Lower lobe of right lung (tissue), 2 donors: ENCODE measurements at places on chromosomes 3 and 15. TPM values are rescaled to one million over a fixed set of nuclear protein-coding genes. Genes with fewer than 3 reads are reported as not detected.

Gene ZKSCAN7
- 3.9 TPM for total RNA-seq

Gene CLDN16
- 0.74 TPM for total RNA-seq

Gene PLSCR5
- total RNA-seq: not detected

Gene AMT
- total RNA-seq: 8.4 TPM

Gene CLDND1
- 91.2 TPM for total RNA-seq

Gene TLR9
- total RNA-seq: 1.0 TPM

DNA sequence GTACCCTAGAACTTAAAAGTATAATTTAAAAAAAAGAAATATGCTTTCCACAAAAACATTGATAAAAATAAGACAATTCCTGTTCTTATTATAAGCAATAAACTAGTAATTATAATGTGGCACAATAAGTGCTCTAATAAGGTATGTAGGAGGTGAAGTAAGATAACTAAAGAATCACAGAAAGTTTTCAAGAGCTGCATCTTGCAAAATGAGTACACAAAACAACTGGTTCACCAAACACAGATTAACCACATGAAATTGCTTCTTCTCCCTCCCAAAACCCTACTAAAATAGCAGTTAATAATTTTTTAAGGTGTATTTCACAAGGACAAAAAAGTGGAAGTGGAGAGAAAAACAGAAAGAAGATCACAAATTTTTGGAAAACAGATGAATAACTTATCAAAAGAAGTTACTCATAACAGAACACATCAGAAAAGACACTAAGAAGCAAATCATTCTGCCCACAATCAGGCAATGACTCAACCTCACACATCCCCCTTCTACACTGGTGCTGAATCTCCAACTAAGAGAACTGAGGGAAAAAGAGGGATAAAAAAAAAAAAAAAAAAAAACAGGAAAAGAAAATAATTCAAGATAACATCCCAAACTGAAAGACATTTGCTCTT is 64.2 kb downstream of the TBC1D5 start:
- no peaks in the 10 kb centered on the region for H3K4me1 ChIP-seq
- no peak overlapping the region for H3K4me3 ChIP-seq

- no peaks in the 10 kb centered on the region for H3K4me1 ChIP-seq
- no peak overlapping the region for H3K4me3 ChIP-seq
- no peaks in the 10 kb centered on the region for H3K36me3 ChIP-seq
- no peaks in the 10 kb centered on the region for H3K27me3 ChIP-seq
Measured at GRCh38 chr3:148219999-148220398, 477.7 kb upstream of the AGTR1 start.

DNA sequence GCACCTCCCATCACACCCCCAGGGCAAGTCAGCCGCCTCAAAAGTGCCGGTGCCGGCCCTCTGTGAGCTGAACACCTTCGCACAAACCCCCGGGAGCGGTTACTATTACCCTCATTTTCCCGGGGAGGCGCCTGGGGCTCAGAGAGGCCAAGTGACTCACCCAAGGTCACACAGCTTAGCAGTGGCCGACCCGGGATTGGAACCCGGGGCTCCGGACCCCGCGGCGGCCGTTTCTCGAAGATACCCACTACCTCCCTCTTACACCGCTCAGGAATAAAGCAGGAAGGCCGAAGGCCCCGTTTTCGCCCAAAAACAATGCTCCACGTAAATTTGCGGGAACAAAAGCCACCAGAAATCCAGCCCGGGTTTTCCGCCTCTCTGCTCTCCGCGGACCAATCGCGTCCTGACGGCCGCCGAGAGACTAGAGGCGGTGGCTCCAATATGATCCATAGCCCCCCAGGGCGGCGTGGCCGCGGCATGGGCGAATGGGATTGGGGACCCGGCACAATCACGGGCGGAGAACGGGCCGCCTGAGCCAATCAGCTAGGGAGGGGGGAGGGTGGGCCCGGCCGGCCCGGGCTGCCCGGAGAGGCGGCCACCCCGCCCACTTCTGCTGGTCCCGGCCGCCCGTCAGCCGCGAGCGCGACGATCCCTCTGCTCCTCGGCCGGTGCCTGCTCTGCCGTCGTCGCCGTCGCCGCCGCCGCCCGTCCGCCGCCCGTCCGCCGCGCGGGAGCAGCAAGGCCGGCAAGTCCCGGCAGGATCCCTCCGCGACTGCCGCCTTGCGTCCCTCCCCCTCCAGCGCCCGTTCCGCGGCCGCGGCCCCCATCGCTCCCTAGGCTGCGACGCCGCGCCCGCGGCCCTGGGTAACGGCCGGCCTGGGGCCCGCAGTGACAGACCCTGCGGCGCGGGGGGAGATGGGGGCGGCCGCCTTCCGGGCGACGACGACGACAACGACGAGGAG is 177.0 kb downstream of the OR4M2 start:
- no peak for DNase-seq
- H3K4me1 ChIP-seq: no peaks in the 10 kb centered on the region
- no peak overlapping the region for H3K4me3 ChIP-seq
- no peaks in the 10 kb centered on the region for H3K36me3 ChIP-seq
- H3K27me3 ChIP-seq: no peaks in the 10 kb centered on the region
- no peak overlapping the region for H3K27ac ChIP-seq

GRCh38 chr3:105327662-105328337 is 38.9 kb upstream of the ALCAM start:
- H3K36me3 ChIP-seq: no peaks in the 10 kb centered on the region
- no peaks in the 10 kb centered on the region for H3K27me3 ChIP-seq
- H3K4me1 ChIP-seq: no peaks in the 10 kb centered on the region
- no peak overlapping the region for H3K4me3 ChIP-seq
- no peak for DNase-seq
- no peak overlapping the region for H3K27ac ChIP-seq

DNA sequence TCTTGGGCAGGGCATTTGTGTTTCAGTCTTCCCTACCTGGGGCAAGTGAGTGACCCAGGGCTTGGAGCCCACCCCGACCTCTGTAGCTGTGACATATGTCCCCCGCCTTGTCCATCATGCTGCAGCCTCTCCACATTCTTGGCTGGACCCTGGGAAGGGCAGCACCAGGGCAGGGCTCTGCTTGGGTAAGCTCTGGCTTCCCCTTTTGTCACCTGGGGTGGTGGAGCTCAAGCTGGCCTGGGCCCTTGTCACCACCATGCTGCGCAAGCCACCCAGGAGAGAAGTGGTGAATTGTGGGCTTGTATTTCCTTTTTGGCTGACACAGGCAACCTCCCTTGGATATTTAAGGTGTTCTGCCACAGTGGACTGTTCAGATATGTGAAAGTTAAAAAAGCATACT is 29.3 kb downstream of the SPSB4 start:
- H3K4me1 ChIP-seq: peaks cover 27% of the 10 kb centered on the region
- no peak overlapping the region for H3K27ac ChIP-seq
- no peaks in the 10 kb centered on the region for H3K27me3 ChIP-seq
- no peak for DNase-seq
- no peaks in the 10 kb centered on the region for H3K36me3 ChIP-seq

DNA sequence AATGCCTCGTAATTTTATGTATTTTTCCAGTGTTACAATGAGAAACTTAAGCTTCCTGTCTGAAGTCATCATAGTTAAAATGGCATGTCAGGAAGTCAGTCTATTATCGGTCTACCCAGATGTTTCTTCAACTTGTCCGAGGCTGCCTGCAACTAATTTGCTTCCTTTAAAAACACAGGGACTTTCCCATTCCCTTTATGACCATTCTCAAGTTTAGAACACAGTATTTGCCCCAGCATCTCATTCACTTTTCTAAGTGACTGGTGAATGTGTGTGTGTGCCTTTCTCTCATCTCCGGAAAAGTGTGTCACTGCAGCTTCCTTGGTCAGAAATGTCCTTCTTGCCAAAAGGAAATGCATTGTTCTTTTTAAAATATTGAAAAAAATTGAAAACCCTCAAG is 466.6 kb downstream of the RAP2B start:
- H3K4me3 ChIP-seq: no peak overlapping the region
- H3K27ac ChIP-seq: no peak overlapping the region
- no peaks in the 10 kb centered on the region for H3K36me3 ChIP-seq
- no peaks in the 10 kb centered on the region for H3K27me3 ChIP-seq
- H3K4me1 ChIP-seq: no peaks in the 10 kb centered on the region

DNA sequence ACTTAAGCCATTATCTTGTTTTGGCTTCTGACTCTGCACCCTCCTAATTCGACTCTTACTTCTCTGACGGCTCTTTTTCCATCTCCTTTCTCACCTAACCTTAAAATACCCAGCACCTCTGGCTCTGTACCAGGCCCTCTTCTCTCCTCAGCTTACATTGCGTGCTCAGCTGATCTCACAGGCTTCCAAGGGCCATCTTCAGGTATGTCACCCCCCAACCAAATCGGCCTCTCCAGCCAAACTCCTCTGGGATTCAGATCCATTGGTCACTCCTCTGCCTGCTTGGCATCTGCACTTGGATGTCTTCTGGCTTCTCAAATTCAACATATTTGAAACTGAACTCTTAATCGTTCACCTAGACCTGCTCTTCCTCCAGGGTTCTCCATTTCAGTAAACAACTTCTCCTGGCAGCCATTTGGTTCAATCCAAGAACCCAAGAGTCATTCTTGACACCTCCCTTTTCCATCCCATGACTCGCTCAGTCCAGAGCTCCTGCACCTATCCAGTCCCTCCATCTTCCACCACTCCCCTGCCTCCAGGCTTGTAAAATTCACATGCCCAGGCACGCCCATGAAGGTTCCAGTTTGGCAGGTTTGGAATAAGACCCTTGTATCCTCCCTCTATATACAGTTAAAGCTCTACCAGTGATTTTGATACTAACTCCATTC is 35.2 kb upstream of the SLC41A3 start:
- peaks cover 6% of the 10 kb centered on the region for H3K27me3 ChIP-seq
- no peak overlapping the region for H3K4me3 ChIP-seq
- no peaks in the 10 kb centered on the region for H3K36me3 ChIP-seq
- DNase-seq: no peak
- H3K27ac ChIP-seq: no peak overlapping the region

DNA sequence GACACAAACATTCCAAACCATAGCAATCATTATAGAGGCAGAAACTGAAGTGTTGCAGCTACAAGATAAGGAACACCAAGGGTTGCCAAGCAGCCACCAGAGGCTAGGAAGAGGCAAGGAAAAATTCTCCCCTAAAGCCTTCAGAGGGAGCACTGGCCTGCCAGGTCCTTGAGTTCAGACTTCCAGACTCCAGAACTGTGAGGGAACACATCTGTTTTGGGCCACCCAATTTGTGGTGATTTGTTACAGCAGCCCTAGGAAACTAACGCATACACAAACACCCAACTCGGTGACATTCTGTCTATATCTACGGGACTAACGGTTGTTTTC is 54.6 kb downstream of the MB21D2 start:
- H3K27ac ChIP-seq: no peak overlapping the region
- no peaks in the 10 kb centered on the region for H3K36me3 ChIP-seq
- H3K4me1 ChIP-seq: peaks cover 13% of the 10 kb centered on the region
- H3K27me3 ChIP-seq: no peaks in the 10 kb centered on the region
- no peak for DNase-seq
- no peak overlapping the region for H3K4me3 ChIP-seq

- peaks cover 60% of the 10 kb centered on the region for H3K36me3 ChIP-seq
- H3K4me1 ChIP-seq: no peaks in the 10 kb centered on the region
- H3K4me3 ChIP-seq: no peak overlapping the region
- no peak for DNase-seq
- H3K27ac ChIP-seq: no peak overlapping the region
Measured at GRCh38 chr3:186054792-186055352, 54.0 kb downstream of the ETV5 start.

DNA sequence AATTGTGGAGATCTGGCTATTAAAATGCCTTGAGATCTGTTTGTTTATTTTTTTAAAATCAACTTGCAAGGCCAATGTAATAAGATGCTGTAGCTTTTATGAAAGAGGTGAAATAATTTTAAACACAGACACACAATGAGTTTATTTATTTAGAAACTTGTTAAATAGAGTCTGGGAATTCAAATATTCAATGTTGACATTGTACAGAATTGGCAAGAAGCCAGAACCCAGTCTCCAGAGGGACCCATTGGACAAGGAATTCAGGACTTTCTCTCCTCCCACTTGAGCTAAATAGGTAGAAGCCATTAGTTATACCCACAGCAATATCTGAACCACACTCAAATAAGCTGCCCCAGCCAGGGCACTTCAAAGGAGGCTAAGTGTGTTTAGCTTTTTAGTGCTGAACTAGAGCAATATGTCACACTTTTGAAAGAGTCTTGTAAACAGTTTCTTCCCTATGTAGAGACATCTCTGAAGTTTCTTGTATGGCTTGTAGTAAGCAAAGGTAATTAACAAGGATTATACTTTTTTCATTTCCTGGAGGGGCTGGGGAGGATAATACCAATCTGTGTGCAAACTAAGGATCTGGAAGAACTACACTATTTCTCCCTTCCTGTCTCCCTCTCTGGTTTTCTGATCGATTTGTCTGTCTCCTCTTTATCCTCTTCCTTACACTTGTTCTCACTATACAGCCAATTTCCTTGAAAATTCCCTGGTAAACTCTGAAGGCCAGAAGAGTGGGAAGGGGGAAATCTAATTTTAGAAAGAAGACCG is 6.0 kb downstream of the MECOM start:
- DNase-seq: no peak
- peak overlapping the region; percentile 91 for H3K27ac ChIP-seq
- no peaks in the 10 kb centered on the region for H3K36me3 ChIP-seq
- peaks cover 18% of the 10 kb centered on the region for H3K4me1 ChIP-seq
- H3K27me3 ChIP-seq: peaks cover 43% of the 10 kb centered on the region
